ENCODE measurements at places on chromosomes 2 and 18. TPM values are rescaled to one million over a fixed set of nuclear protein-coding genes. Genes with fewer than 3 reads are reported as not detected.

- peak; percentile 92 for DNase-seq
Measured at GRCh38 chr18:31497836-31498573, at the start of gene DSG2. Gene DSG2 (plus strand): TSS chr18:31498177. CDS start chr18:31498252, 75 bp downstream.

- DNase-seq, result no peak
Measured at GRCh38 chr2:173547499-173547898, 192.8 kb downstream of the CDCA7 start.

- DNase-seq, result no peak
Measured at GRCh38 chr2:53751728-53752127, 15.9 kb upstream of the CHAC2 start.

The ALLC gene
- total RNA-seq, result not detected

The BBS5 gene
- 10.3 TPM for total RNA-seq

The RASGRP3 gene
- 16.1 TPM for total RNA-seq
